ENCODE measurements at places on chromosomes 11 and 22.

GRCh38 chr11:8081591-8082250 is 710 bp downstream of the TUB start:
- no peak for DNase-seq

DNA sequence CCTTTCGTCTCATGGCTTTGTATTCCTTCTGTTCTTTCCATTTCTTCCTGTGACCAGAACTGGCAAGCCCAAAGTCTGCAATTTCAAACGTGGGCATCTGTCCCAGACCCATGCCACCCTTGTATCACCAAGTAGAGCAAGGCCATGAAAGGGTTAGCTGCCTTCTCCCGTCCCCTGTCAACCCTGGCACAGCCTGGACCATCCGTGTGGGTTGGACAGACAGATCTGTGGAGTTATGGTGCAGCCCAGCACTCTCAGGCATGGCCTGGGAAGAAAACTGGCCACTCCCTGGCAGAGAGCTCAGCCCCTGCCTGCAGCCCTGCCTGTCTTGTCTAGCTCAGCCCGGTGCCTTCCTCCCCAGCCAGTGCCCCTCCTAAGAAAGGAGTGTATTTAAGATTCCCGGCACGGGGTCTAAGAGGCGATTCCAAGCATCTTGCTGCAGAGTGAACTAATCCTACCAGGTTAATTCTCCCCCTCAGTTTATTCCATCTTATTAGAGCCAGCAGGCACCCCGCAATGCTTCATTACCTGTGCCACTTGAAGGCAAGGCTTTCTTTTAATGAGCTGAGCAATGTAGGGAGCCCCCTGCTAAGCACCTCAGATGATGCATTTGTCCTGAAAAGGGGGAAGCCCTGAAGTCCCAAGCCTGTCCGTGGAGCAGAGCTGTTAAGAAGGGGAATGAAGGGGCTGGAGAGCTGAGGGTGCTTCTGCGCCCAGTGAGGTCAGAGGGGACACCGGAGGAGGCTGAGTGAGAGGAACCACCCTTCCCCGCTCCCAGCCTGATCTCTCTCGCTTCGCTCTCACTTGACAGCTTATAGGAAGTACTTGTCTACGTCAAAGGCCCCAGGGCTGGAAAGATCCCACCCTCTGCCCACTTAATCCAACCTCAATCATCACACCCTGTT is 130.6 kb downstream of the SPATA19 start:
- no peak for DNase-seq

GRCh38 chr22:35484651-35485556 is 55.7 kb upstream of the RASD2 start:
- DNase-seq: no peak

DNA sequence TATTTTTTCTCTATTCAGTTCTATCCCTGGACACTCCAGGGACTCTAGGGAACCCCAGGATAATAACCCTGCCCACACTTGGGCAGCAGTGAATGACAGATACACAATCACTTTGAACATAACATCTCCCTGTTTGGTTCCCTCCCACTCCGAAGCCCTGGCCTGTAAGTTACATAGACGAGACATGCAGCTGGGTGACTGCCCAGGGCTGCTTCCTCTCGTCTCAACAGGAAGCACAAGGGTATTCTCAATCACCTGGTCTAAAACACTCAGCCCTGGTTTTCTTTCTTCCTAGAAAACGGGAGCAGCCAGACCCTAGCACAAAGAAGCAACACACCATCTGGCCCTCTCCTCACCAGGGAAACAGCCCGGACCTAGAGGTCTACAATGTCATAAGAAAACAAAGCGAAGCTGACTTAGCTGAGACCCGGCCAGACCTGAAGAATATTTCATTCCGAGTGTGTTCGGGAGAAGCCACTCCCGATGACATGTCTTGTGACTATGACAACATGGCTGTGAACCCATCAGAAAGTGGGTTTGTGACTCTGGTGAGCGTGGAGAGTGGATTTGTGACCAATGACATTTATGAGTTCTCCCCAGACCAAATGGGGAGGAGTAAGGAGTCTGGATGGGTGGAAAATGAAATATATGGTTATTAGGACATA is 19.4 kb downstream of the LAYN start:
- DNase-seq: no peak

GRCh38 chr11:15374418-15374817 is 259.7 kb downstream of the INSC start:
- no peak for DNase-seq

DNA sequence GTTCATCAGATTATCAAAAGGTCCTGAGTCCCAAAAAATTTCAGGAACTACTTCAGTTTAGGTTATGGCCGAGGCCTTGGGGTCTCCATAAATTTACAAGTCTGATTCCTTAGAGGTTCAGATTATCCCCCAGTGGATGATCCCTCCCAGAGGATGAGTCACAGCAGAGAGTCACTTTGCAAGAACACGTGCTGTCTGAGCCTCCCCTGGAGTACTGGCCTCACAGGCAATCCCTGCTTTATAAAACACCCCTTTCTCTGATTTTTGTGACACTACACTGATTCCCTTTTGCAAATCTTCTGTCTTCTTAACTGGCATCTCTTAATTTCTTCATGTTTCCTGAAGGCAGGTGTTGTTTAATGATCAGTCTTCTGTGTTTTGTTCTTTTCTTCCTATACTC is 45.3 kb downstream of the CCDC34 start:
- DNase-seq: no peak

GRCh38 chr22:35191412-35191811 is 65.9 kb upstream of the HMGXB4 start:
- DNase-seq: no peak

GRCh38 chr11:134243913-134244312 is 9.2 kb downstream of the THYN1 start:
- no peak for DNase-seq

GRCh38 chr11:68962527-68963250 is 18.1 kb downstream of the MRGPRD start:
- no peak for DNase-seq

- no peak for DNase-seq
These were observed 21.2 kb downstream of the SUN2 start for GRCh38 chr22:38734421-38735100.

DNA sequence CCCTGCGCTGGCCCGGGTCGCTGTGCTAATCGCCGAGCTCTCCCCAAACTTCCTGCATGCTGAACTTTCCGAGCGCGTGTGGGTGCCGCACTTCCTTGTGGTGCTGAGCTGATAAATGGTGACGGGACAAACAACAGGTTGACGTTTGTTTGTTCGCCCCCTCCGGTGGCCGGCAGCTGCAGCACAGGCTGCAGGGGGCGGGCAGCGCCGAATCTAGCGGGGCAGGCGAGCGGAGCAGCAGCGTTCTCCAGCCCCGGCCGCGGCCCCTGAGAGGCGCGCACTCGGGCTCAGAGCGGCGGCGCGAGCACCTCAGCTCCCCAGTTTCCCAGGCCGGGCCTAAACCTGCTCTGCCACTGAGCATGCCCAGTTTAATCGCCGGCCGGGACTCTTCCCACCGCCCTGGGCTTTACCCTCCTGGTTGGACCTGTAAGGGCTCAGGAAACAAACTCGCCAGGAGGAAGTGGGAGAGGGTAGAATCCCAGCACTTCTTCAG is at the start of gene PDGFD:
Gene PDGFD, minus strand, starts transcription at position 120 of the 493 bp plus-strand sequence.
- DNase-seq: no peak

GRCh38 chr22:37163575-37164504 is 14.1 kb upstream of the IL2RB start:
- no peak for DNase-seq

DNA sequence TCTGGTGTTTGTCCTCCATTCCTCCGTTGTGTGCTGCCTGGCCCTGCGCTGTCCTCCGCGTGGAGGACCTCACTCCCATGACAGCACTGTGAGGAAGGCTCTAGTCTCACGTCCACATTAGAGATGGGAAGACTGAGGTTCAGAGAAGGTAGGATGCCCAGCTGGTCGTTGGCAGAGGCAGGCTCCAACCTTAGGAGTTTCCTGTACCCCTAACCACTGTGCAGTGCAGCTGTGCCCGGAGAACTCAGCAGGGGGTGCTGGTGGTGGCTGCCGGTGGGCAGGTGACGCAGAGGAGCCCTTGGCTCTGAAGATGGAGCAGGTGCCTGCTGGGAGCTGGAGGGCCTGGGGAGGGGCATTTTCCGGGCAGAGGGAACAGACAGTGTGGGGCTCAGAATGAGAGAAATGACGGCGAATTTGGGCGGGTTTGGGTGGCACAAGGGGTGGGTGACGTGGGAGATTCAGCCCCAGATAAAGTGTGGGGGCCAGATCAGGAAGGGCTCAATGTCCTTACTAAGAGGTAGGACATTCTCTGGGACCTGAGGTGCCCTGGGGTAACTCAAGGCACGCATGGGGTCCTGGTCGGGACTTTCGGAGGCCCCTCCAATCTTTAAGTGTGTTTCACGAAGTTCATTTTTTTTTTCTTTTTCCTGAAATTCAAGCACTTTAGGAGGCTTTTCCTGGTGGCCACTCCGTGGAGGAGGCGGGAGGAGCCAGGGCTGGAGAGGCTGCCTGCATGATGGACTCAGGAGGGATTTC is 535.0 kb downstream of the TBC1D22A start:
- DNase-seq: no peak

DNA sequence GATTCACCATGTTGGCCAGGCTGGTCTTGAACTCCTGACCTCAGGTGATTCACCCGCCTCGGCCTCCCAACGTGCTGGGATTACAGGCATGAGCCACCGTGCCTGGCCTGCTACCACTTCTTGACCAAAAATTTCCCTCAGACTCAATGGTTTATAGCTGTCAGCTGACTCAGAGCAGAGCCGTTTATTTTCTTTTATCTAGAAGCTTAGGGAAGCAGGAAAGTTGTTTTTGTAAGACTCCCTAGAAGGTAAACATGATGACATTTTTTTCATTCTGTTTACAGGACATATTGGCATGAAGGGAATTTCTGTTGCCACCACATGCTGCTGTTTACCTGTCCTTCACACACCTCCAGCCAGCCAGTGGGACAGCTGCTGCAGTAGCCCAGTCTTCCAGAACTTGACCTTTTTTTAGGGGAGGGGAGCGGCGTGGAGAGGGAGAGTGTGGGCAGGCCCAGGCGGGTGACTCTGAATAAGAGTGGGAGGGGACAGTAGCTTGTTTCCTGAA is 56.1 kb upstream of the PTPRJ start:
- DNase-seq: no peak

GRCh38 chr11:74925281-74925680 is 23.6 kb downstream of the XRRA1 start:
- no peak for DNase-seq

DNA sequence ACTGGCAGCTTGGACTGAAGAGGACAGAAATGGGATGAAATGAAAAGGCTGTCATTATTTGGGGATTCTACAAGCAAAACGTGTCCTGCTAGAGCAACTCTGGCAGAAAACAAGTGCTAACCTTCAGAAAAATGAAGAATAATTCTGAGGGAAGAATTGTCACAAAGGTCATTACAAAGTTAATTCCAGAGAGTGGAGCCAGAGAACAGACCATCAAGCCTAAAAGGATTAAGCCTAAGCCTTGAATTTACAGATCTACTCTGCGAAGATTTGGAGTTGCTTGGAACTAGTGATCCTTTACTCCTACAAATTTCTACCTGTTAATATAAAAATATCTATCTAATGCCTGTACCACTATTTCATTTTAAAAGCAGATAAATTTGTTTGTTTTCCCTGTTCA is 1077.3 kb upstream of the CNTN5 start:
- DNase-seq: no peak

DNA sequence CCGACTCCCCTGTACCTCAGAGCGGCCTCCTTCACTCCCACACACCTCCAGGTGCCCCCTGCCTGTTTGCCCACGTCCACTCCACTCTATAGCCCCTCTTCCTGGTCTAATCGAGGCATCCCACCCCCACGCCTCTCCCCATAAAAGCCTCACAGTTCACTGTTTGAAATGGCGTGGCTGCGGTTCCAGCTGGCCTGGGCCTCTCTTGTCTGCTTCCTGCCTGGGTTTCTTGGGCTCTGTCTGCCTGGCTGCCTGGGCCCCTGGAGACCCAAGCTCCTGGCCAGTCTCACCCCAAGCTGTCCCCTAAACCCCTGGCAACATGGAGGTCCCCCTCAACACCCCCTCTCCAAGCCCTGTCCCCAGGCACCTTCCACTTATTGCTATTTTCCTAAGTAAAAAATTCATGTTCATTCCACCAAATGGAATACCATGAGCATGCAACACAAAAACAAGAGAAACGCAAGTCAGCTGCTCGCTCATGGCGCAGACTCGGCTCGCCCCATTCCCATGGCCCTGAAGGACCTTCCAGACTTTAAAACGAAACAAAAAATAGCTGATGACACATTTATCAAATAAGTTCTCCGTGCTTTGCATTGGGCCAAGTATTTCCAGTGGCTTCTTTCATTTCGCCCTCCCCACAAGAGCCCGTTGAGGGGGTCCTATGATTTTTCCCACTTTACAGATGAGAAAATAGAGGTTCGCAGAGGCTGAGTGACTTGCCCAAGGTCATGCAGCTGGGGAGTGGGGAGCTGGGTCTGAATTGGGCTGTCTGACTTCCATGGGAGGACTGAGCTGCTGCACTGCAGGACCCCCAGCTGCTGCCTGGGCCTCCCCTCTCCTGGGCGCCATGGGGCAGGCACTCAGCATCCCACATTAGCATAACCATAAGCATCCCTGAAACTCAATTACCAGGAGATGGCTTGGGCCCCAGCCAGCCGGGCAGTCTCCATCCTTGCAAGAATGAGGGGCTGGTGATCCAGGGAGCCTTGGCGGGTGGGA is 11.7 kb upstream of the FLRT1 start:
- no peak for DNase-seq

- no peak for DNase-seq
These were observed 59.4 kb upstream of the CD44 start for GRCh38 chr11:35079611-35080010.

GRCh38 chr11:16191212-16191867 is 165.0 kb downstream of the SOX6 start:
- DNase-seq: no peak

- DNase-seq: no peak
These were observed 24.0 kb downstream of the PLAAT3 start for GRCh38 chr11:63590024-63590788.

GRCh38 chr11:10730151-10730550 is 20.9 kb upstream of the CTR9 start:
- no peak for DNase-seq

DNA sequence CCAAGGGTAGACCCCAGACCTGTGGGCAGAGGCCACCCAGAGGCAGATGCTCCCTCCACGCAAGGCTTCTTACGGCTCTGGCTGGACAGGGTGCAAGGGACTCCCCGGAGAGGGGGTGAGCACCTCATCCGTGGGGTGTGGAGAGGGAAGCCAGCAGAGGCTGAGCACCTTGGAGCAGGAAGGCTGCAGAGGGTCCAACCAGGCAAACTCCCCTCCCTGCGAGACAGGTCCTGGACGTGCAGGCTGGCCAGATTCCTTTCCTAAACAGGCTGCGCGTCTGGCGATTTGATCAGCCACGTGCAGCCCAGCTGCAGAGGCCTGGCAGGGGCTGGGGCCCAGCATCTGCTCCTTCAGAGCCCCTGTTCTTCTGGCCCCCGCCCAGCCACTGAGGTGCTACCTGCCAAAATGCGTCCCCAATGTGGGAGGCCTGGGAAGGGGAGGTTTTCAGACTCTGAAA is 49.3 kb downstream of the WNT11 start:
- no peak for DNase-seq

GRCh38 chr11:122656631-122657101 is 1.1 kb downstream of the UBASH3B start:
- DNase-seq: no peak
